Type B pancreatic cell (in vitro differentiated cells): ENCODE measurements at places on chromosomes 4 and X. TPM values are rescaled to one million over a fixed set of nuclear protein-coding genes. Genes with fewer than 3 reads are reported as not detected.

The DYNLT3 gene
- total RNA-seq, result 13.7 and 16.3 TPM in 2 replicates

The L1CAM gene
- total RNA-seq, result 2.9 and 12.6 TPM in 2 replicates

The TCEAL6 gene
- not detected in 2 replicates for total RNA-seq

The STBD1 gene
- 4.1 and 6.1 TPM in 2 replicates for total RNA-seq

DNA sequence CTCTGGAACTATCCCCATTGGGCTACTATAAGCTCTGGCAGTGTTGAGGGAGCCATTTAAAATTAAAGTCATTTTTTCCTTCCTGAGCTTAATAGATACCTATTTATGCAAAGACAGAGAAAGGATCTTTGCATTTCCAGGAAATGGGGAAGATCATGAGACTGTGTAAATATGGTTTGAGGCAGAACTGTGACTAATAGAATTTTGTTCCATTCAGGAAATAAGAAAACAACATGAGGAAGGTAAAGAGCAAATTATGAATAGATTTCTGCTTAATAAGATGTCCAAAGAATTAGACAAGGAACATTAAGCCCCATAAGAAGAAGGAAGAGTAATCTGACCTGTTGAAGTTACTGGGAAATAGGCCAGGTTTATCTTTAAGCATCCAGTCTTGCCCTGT lies 17.8 kb upstream of the TBC1D19 start:
- H3K27me3 ChIP-seq, result peaks cover 3% of the 10 kb centered on the region
- no peak overlapping the region for H3K27ac ChIP-seq

DNA sequence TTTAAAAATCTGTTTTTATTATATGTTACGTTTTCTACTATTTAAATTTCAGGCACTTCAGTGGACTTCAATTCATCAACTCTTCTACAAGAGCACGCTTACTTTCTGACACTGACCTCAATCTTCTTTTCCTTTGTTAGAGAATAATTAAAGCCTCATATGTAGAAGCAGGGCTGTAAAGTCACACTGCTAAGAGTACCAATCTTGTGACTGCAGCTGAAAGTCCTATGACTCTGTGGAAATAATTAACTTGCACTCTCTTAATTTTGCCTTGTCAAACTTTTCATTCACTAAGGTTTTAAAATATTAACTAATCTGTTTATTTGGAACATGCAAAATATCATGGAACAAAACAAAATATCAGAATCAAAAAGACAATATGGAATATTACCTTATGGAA lies 498.1 kb downstream of the PCDH10 start:
- no peak for DNase-seq
- no peaks in the 10 kb centered on the region for H3K36me3 ChIP-seq
- no peak overlapping the region for H3K27ac ChIP-seq
- H3K4me3 ChIP-seq, result no peak overlapping the region
- no peaks in the 10 kb centered on the region for H3K27me3 ChIP-seq
- H3K4me1 ChIP-seq, result no peaks in the 10 kb centered on the region

DNA sequence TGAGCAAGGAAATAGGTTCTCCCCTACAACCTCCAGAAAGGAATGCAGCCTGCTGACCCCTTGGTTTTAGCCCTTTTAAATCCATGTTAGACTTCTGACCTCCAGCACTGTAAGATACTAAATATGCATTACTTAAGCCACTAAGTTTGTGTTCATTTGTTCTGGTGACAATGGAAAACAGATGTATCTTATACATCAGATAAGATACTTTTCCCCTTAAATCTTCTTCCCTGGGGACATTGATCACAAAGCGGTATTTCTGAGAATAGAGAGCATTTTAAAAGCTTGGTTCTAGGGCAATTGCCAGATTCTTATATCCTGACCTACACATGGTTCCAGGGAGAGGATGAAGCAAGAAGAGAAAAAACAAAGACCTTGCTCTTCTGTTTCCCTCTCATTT lies 6.5 kb upstream of the TMEM184C start:
- H3K4me3 ChIP-seq, result no peak overlapping the region
- no peak overlapping the region for H3K27ac ChIP-seq
- no peaks in the 10 kb centered on the region for H3K27me3 ChIP-seq
- no peak for DNase-seq

- H3K36me3 ChIP-seq, result no peaks in the 10 kb centered on the region
- no peak overlapping the region for H3K4me3 ChIP-seq
- peak; percentile 18 for DNase-seq
- H3K27me3 ChIP-seq, result peaks cover 21% of the 10 kb centered on the region
- no peak overlapping the region for H3K27ac ChIP-seq
These were observed 58.5 kb downstream of the CRLF2 start for GRCh38 chrX:1153940-1154339.

DNA sequence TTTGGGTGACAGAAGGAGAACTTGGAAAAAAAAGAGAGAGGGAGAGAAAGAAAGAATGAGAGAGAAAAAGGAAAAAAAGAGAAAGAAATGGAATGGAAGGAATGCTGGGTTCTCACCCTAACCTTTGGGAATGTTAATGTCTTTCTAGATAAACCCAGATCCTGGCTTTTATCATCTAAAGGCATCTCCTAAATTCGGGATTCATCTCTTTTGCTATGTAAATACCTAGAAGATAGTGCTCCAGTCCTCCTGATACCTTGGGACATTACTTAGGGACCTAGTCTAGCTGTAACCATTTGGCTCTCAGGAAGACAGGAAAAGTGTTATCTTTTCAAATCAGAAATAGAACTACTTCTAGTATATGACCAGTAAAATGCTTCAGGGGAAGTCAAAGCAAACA lies 15.8 kb upstream of the SPCS3 start:
- no peaks in the 10 kb centered on the region for H3K27me3 ChIP-seq
- no peak overlapping the region for H3K4me3 ChIP-seq
- H3K4me1 ChIP-seq, result no peaks in the 10 kb centered on the region
- H3K36me3 ChIP-seq, result no peaks in the 10 kb centered on the region

- H3K27ac ChIP-seq, result no peak overlapping the region
- no peak overlapping the region for H3K4me3 ChIP-seq
- H3K27me3 ChIP-seq, result no peaks in the 10 kb centered on the region
- peaks cover 14% of the 10 kb centered on the region for H3K36me3 ChIP-seq
- peaks cover 22% of the 10 kb centered on the region for H3K4me1 ChIP-seq
- DNase-seq, result no peak
These were observed 86.8 kb downstream of the CAMK2D start for GRCh38 chr4:113674733-113675132.

DNA sequence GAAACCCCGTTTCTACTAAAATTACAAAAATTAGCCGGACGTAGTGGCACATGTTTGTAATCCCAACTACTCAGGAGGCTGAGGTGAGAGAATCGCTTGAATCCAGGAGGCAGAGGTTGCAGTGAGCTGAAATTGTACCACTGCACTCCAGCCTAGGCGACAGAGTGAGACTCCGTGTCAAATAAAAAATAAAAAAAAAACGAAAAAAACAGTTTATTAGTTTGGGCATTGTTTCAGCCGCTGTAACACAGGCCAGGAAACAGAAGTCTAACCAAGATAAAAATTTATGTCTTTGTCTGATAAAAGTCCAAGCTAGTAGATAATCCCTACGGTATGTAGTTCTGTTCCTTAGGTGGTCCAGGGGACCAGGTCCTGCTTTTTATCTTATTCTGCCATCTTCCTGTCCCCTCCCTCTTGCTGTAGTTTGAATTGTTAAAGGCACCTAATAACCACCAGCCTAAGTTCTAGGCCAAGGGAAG lies 21.4 kb downstream of the USO1 start:
- no peaks in the 10 kb centered on the region for H3K4me1 ChIP-seq
- peaks cover 12% of the 10 kb centered on the region for H3K36me3 ChIP-seq
- no peak overlapping the region for H3K4me3 ChIP-seq
- no peak overlapping the region for H3K27ac ChIP-seq
- H3K27me3 ChIP-seq, result no peaks in the 10 kb centered on the region
- DNase-seq, result no peak

- no peaks in the 10 kb centered on the region for H3K36me3 ChIP-seq
- no peak for DNase-seq
- peaks cover 8% of the 10 kb centered on the region for H3K4me1 ChIP-seq
- no peaks in the 10 kb centered on the region for H3K27me3 ChIP-seq
- no peak overlapping the region for H3K27ac ChIP-seq
These were observed 952.9 kb downstream of the FAT4 start for GRCh38 chr4:126267689-126268088.

DNA sequence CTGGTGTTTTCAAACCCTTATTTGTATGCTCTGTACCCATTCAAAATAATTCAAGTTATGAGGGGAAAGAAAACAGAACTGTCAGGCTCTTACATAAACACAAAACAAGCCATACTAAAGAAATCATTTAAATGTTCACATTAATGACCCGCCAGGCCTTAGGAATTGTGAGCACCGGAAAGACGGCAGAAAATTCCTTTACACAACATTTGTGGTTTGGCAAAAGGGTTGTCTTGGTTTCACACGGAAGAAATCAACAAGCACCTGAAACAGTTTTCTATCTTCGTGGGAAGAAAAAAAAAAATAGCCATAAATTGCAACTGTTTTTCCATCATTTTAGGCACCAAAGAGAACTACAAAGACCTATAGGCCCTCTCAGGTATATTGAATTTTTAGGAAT lies 188.5 kb upstream of the FTHL17 start:
- peaks cover 6% of the 10 kb centered on the region for H3K27me3 ChIP-seq
- peaks cover 8% of the 10 kb centered on the region for H3K4me1 ChIP-seq
- H3K27ac ChIP-seq, result no peak overlapping the region
- peaks cover 11% of the 10 kb centered on the region for H3K36me3 ChIP-seq

DNA sequence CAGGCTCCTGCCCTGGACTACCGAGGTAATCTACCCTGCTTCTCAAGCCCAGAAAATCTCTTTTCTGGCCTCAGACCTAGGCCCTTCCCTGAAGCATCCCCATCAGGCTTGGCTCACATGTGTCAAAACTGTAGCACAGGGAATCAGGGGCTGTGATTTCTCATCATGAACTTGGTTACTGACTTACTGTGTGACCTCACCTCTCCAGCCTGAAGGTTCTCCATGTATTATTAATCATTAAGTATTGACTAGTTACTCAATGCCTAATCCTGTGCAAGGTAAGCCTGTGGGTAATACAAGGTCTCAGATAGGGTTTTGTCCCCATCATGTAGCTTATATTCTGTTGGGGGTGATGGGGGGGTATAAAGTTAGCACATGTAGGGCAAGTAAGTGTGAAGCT lies 6.8 kb downstream of the SRPX2 start:
- H3K4me3 ChIP-seq, result no peak overlapping the region
- H3K4me1 ChIP-seq, result peaks cover 13% of the 10 kb centered on the region
- no peak for DNase-seq
- no peaks in the 10 kb centered on the region for H3K27me3 ChIP-seq

DNA sequence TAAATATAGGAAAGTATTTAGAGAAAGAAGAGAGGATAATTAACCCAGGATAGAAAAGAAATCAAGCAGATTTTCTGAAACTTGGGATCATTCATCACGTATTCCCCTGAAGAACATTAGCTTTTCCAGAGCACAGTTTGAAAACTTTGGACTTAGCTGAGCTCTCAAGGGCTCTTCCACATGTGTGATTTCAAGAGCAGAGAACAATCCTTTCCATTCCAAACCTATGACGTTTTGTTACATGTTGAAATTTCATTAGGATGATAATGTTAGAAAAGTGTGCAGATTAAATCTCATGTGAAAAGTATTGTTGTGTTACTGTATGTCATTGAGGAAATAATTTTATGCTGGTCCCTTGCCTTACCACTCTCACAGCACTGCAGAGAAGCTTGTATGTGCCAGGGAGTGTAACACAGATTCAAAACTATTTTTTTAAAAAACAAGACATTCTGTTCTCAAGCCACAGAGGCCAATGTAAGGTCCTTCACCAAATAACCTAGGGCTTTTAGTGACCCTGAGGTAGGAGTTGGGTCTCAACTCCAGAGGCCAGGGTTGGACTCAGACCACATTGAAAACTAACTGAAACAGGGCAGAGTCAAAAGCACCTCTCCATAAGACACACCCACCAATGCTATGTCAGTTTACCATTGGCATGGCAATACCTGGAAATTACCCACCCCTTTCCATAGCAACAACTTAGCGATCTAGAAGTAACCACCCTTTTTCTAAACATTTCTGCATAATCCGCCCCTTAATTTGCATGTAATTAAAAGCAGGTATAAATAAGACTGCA lies 141.3 kb downstream of the ANXA5 start:
- H3K4me3 ChIP-seq, result no peak overlapping the region
- peaks cover 8% of the 10 kb centered on the region for H3K27me3 ChIP-seq
- H3K27ac ChIP-seq, result no peak overlapping the region

DNA sequence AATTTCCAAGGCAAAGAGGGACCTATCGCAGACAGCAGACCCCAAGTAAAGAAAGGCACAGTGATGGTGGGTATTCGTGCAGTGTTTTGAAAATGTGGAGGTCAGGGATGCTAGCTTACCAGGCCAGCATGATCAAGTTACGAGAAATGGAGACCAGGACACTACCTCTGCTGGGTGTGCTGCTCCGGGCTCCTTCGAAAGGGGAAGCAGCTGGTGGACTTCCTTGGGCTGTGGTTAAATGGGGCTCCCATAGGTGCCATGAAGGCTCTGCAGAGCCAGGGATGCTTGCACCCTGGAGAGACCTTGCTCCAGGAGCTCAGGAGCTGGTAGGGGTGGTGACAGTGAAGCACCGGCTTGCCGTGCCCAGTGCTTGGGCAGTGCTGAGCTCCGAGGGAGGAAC lies 68.8 kb downstream of the TBL1X start:
- no peaks in the 10 kb centered on the region for H3K27me3 ChIP-seq
- no peak overlapping the region for H3K4me3 ChIP-seq
- DNase-seq, result no peak
- peaks cover 9% of the 10 kb centered on the region for H3K36me3 ChIP-seq
- H3K4me1 ChIP-seq, result peaks cover 20% of the 10 kb centered on the region

DNA sequence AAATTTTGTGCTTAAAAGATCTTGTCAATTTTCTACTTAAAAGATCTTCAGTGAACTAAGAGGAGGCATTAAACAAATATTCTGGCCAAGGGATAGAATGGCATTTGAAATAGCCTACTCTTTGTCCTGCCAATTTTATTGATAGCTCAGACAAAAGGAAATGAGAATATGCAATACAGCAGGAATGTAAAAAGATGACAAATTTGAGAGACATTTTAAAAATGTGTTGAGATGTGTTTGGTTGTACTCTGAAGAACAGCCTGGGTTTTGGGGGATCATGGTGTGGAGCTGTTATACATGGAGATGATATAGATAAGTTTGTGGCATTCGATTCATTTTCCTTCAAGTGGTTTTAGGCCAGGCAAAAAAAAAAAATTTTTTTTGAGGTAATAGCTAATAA lies 11.6 kb upstream of the MAD2L1 start:
- no peaks in the 10 kb centered on the region for H3K36me3 ChIP-seq
- H3K4me3 ChIP-seq, result no peak overlapping the region

DNA sequence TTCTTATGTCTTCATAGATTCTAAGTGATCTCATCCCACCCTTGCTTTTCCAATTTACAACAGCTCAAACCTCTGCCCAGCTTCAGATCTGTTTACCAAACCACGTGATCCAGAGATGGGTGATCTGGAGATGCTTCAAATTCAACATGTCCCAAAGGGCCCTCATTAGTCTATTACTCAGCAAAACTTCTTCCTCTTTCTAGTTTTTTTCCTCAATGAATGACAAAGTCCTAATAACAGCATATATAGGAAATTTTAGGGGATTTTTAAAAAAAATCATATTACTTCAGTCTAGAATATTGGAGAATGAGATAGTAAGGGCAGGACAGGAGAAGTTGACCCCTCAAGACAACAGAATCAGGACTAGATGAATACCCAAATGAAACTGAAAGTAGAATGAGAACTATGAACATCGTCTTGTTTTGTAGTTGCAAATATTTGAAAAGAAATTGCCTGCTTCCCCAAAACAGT lies 127.1 kb downstream of the CFAP299 start:
- H3K4me1 ChIP-seq, result no peaks in the 10 kb centered on the region
- no peak for DNase-seq
- H3K27me3 ChIP-seq, result no peaks in the 10 kb centered on the region
- H3K4me3 ChIP-seq, result no peak overlapping the region
- no peak overlapping the region for H3K27ac ChIP-seq
